ENCODE measurements at places on chromosomes 5 and 9. TPM values are rescaled to one million over a fixed set of nuclear protein-coding genes. Genes with fewer than 3 reads are reported as not detected.

- no peak for DNase-seq
These were observed 38.4 kb downstream of the EGR1 start for GRCh38 chr5:138503487-138504270.

DNA sequence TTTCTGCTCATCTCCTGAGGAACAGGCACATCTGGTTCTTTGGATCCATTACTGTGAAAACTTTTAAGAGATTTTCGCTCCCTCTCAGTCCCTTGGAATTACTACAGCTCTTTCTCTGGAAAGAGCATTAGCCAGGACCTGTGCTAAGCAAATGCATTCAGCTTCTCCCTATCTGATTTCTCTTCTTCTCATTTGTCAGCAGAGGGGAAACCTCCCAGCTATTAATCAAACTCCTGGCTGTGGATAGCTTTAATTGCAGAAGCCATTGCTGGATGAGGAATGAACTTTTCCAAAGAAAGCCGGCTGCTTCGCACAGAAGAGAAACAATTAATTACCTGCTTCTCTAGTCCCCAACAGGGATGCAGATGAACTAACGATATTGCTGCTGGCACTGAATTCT lies 37.9 kb downstream of the TLR4 start:
- no peak for DNase-seq

RNF208 gene
- 12.1 TPM for total RNA-seq

PKD2L2 gene
- not detected for total RNA-seq

ARL14EPL gene
- total RNA-seq, result not detected
